ENCODE measurements at places on chromosomes 2 and 18. TPM values are rescaled to one million over a fixed set of nuclear protein-coding genes. Genes with fewer than 3 reads are reported as not detected.

- no peak for DNase-seq
Observed at GRCh38 chr18:33194793-33195192, 245.7 kb downstream of the CCDC178 start.

GRCh38 chr18:69874058-69874457 lies 73.6 kb downstream of the CD226 start:
- DNase-seq: no peak

DNA sequence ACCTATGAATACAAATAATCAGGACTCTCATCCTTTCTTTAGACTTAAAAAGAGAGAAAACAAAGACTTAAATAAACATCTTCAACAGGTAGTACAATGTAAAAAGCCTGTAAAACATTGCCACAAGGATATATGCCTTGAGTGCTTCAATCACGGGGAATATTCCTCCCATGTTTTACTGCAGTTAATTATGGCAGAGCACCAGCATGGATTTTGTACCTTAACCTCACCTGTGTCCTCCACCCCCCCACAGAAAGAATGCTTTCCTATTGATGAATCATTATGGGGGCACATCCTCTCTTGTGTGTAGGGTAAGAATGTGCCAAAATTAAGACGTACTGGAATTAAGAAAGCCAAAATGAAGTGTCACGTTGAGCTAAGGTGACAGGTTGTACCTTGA lies 189.9 kb upstream of the FOSL2 start:
- no peak for DNase-seq

Gene HOXD13
- total RNA-seq: not detected

Gene PPM1G
- 15.9 TPM for total RNA-seq

All from uterus (tissue), 4 donors.